ENCODE measurements at places on chromosomes 1 and 21.

DNA sequence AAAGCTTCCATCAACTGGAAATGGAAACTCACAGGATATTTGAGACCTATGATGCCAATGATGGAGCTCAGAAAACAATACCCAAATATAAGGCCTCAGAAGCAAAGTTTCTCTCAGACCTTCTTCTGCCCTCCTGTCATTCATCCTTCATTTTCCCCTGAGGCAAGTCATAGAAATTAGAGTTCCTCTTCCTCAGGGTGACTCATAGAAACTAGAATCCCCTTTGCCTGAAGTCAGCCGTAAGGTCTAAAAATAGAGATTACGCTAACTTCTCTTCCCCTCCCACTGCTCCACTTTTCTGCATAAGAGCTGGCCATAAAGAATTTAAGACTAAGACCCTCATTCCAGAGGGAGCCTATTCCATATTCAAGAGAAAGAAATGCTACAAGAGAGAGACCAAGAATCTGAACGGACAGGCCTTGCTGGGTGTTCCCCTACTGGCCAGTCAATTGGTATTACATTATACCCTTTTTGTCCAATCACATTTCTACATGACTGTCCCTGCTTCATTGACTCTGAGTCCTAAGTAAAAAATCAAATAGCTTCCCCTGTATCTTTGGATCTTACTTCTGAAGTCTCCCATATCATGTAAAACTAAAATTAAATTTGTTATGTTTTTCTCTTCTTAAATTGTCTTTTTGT, 994.9 kb downstream of the ADGRL2 start:
- DNase-seq, result no peak

- no peak for DNase-seq
Measured at GRCh38 chr1:99424087-99424486, 159.8 kb downstream of the PLPPR4 start.

DNA sequence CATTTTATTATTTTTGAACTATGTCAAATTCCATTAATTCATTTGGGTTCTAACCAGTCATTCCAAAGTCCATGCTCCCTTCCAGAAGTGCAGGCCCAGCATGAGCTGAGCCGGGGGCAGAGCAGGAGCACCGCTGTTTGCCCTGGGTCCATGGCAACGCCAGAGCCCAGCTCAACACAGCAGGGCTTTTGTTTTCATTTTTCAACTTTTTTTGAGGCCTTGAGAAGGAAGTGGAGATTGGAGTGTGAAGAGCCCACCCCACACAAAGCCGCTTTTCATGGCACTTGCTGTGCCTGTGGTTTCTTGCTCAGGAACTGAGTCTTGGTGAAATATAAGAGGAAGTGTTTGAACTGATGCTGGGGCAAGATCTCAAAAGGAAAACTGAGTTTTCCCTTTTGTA, 13.2 kb upstream of the PRMT2 start:
- DNase-seq, result no peak

GRCh38 chr21:17139696-17140095, 373.1 kb upstream of the CXADR start:
- DNase-seq, result no peak

DNA sequence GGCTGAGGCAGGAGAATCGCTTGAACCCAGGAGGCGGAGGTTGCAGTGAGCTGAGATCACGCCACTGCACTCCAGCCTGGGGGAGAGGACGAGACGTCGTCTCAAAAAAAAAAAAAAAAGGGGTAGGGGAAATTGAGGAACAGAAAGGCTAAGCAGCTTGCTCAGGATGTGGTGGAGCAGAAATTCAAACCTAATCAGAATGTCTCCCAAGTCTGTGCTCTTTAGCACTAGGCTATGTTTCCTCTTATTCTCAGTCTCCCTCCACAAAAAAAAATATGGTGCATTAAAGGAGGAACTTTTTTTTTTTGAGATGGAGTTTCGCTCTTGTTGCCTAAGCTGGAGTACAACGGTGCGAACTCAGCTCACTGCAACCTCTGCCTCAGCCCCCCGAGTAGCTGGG, 114.2 kb downstream of the SLC16A1 start:
- no peak for DNase-seq

DNA sequence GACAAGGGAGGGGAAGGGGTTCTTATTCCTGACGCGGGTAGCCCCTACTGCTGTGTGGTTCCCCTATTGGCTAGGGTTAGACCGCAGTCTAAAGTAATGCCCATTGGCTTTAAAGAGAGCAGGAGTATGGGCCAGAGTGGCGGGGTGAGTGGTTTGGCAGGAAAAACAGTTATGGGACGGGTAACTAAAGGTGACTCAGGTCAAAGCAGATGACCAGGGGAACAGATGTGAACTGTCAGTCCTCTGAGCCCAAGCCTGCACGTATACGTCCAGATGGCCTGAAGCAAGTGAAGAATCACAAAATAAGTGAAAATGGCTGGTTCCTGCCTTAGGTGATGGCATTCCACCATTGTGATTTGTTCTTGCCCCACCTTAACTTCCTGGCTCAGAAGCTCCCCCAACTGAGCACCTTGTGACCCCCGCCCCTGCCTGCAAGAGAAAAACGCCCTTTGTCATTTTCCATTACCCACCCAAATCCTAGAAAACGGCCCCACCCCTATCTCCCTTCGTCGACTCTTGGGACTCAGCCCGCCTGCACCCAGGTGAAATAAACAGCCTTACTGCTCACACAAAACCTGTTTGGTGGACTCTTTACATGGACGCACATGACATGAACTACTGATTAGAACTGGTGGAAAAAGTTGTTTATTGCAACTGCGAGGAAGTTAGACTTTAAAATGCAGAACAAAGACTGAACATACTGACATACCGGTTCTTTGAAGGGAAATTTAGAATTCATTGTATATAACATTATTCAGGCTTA, 758 bp upstream of the ATAD3B start:
- DNase-seq, result no peak

DNA sequence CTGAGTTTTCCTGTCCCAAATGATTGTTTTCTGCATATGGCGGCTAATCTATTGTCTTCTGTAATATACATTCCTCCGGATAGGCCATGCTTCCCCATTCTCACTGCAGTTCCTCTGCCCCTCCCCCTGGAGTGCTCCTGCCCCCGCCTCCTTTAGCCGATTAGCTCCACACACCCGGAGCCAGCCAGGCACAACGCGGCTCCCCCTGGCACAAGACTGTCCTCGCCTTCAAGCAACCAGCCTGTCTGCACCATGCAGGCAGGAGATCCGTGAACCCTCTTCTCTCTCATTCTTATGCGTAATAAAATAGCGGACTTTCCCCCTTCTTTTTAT, 18.0 kb downstream of the SERTAD4 start:
- DNase-seq, result no peak
